ENCODE measurements at places on chromosomes 1 and 21. TPM values are rescaled to one million over a fixed set of nuclear protein-coding genes. Genes with fewer than 3 reads are reported as not detected.

- H3K36me3 ChIP-seq = peaks cover 34% of the 10 kb centered on the region
- peaks cover 13% of the 10 kb centered on the region for H3K4me1 ChIP-seq
- peak overlapping the region; percentile 31 for H3K27ac ChIP-seq
Measured at GRCh38 chr1:70168283-70168682, 37.1 kb downstream of the LRRC40 start.

SPRR2B gene
- not detected for total RNA-seq

TNNI3K gene
- not detected for total RNA-seq

- no peak overlapping the region for H3K27ac ChIP-seq
- peaks cover 29% of the 10 kb centered on the region for H3K4me1 ChIP-seq
- H3K36me3 ChIP-seq = peaks cover 28% of the 10 kb centered on the region
- DNase-seq = no peak
Measured at GRCh38 chr1:15942661-15943327, 33.1 kb downstream of the ZBTB17 start.

KRTAP11-1 gene
- not detected for total RNA-seq

- no peaks in the 10 kb centered on the region for H3K36me3 ChIP-seq
- H3K4me1 ChIP-seq = no peaks in the 10 kb centered on the region
- peaks cover 7% of the 10 kb centered on the region for H3K27me3 ChIP-seq
- no peak overlapping the region for H3K4me3 ChIP-seq
- H3K27ac ChIP-seq = no peak overlapping the region
- DNase-seq = no peak
Measured at GRCh38 chr1:92201973-92202372, 15.7 kb upstream of the C1orf146 start.

SIM2 gene
- 1.5 TPM for total RNA-seq

C1orf146 gene
- not detected for total RNA-seq

GRCh38 chr1:155322571-155322952 lies 1.9 kb downstream of the RUSC1 start:
- no peaks in the 10 kb centered on the region for H3K27me3 ChIP-seq
- peaks cover 32% of the 10 kb centered on the region for H3K4me1 ChIP-seq
- peak overlapping the region; percentile 86 for H3K4me3 ChIP-seq
- peak overlapping the region; percentile 83 for H3K27ac ChIP-seq

DNA sequence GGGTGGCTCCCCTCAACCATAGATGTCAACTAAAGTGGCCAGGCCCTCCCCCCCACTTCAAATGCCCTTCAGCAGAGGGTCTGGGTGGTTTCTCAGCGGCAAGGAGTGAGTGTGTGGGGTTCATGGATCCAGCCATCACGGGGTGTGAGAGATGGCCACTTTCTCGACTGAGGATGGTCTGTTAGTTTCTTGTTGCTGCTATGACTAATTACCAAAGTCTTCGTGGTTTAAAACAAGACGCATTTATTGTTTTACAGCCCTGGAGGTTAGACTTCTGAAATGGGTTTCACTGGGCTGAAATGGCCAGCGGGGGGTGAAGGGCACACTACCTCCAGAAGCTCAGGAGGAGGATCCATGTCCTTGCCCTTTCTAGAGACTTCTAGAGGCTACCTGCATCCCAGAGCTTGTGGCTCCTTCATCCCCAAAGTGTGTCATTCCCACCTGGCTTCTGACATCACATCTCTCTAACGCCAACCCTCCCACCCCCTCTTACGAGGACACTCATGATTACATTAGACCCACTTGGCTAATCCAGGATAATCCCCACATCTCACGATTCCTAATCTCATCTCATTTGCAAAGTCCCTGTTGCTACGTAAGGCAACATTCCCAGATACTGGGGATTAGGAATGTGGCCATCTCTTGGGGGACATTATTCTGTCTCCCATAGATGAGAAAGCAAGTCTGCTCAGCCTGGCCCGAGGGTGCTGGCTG lies 53.0 kb downstream of the EPHB2 start:
- no peaks in the 10 kb centered on the region for H3K4me1 ChIP-seq
- no peaks in the 10 kb centered on the region for H3K27me3 ChIP-seq
- H3K27ac ChIP-seq = no peak overlapping the region
- no peak for DNase-seq
- no peak overlapping the region for H3K4me3 ChIP-seq
- no peaks in the 10 kb centered on the region for H3K36me3 ChIP-seq

Data from osteocyte (in vitro differentiated cells).